B cell (primary cell): ENCODE measurements at places on chromosomes 7 and 10.

DNA sequence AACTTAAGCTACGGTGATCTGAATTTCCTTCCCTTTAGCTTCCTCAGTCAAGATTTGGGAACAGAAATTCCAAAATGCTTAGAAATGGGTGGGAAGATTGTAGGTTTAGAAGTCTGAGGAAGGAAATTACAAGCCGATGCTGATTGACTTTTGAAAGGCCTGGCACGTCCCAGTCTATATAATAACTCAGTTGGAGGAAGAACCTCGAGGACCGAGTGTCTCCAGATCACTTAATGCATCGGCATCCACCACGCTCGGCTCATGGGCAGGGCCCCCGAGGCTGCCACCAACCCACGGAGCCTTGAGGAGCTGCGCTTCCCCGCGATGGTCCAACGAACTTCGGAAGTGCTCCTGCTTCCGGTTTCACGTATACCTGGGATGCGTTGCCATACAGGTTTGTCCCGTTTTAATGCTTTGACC, 10.4 kb upstream of the SP8 start:
- no peak for DNase-seq

DNA sequence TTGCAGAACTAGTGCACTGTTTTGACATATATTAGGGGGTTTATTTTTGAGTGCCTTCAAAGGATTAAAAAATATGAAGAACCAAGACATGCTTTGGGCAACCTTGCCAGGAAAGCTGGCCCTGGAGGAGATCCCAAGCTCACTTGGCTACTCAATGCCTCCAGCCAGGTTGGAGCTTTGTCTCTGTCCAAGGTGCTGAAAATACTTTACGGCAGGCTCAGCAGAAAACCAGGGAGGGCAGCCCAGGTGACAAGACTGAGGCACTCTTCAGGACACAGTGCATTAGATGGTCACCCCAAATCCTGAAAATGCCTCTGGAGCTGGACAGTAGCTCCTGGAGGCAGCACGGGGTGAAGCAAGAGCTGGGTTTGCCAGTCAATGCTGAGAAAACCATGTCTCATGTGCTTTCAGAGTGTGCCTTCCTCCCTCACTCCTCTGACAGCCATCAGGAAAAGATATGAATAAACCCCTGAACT, 5.8 kb upstream of the KCNH2 start:
- DNase-seq, result peak; percentile 61

DNA sequence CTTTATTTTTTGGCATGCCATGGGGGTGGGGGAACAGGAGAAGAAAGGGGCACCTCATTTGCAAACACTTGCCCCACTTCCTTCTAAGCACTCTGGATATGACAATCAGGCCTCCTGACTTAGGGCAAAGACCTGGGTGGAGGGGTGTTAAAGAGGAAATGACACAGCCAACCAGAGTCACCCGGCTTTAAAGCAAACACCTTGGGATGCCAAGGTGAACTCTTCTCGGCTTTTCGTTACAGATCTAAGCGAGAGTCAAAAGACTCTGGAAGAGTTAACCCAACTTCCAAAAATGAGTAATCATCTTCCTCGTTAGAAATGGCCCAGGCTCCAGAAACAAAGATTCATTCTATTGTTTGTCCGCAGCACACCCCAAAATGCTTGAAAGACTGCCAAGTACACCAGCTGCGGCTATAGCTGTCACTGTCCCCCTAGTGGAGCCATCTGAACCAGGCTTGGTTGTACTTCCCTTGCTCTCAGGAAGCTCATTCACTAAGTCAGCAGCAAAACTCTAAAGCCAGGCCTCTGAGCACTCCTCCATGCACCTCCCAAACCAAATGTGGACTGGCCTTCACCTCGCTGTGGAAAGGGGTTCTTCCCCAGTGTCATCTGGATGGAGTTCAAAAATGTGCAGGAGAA, 24.8 kb downstream of the FAM53B start:
- peak; percentile 90 for DNase-seq

DNA sequence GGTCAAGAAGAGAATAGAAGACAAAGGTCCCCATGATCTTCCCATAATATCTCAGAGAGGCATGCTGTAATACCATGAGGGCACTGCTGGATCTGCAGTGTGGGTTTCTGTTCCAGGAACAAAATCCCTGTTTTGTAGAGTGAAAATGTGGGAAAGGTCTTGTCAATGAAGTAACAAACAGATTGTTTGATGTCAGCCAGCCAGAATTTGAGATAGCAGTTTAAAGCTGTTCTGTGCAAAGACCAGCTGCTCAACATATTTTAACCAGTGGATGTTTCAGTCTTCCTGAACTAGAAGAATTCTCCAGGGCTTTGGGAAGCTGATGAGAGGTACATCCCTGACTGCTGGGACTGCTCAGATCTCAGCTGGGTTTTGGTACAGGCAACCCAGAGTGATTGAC, 1012.5 kb downstream of the DNAJB9 start:
- DNase-seq, result no peak

- DNase-seq, result peak; percentile 86
These were observed 101.5 kb downstream of the RNF216 start for GRCh38 chr7:5679813-5680473.

- DNase-seq, result no peak
These were observed 82.7 kb downstream of the NT5C2 start for GRCh38 chr10:103110407-103110806.

DNA sequence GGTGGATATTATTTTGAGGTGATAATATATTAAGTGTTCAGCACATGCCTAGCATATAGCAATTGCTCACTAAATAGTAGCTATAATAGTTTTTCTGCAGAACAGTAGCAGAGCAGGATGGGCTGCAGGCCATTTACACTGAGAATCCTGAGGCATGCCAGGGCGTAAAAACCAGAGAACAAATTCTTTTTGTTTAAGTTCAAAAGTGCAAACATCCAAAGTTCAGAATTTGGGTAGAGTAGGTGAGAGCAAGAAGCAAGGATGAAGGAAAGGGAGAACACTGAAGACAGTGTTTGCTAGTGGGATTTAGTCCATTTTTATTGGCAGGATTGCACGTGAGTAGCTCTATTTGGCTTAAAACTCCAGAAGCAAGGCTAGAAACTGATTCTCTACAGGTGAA, 72.0 kb upstream of the RHOBTB1 start:
- DNase-seq, result no peak

- no peak for DNase-seq
These were observed 33.0 kb downstream of the LRRC72 start for GRCh38 chr7:16559497-16560179.

- no peak for DNase-seq
These were observed 46.6 kb downstream of the ITGB1 start for GRCh38 chr10:32911285-32912016.

DNA sequence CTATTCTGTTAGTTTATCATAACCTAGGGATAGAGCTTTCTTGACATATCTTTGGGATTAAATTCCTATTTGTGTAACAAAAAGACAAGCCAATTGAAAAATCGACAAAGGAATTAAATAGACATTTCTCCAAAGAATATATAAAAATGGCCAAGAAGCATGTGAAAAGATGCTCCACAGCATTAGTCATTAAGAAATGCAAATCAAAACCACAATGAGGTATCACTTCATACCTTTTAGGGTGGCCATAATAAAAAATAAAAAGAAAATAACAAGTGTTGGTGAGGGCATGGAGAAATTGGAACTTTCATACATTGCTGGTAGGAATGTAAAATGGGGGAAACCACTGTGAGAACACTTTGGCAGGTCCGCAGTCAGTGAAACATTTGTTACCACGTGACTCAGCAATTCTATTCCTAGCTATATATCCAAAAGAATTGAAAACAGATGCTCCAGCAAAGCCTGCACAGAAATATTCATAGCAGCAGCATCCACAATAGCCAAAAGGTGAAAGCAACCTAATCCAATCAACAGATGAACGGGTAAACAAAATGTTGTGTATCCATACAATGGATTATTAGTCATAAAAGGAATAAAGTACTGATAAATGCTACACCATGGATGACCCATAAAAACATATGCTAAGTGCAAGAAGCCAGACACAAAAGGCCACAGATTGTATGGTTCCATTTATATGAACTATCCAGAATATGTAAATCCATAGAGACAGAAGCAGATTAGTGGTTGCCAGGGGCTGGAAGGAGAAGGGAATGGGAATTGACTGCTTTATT, 20.5 kb downstream of the SPAG6 start:
- no peak for DNase-seq

- no peak for DNase-seq
These were observed 42.0 kb downstream of the CDK6 start for GRCh38 chr7:92794391-92794790.

- DNase-seq, result peak; percentile 56
These were observed 36.3 kb downstream of the ABCB1 start for GRCh38 chr7:87564296-87564963.

- DNase-seq, result no peak
These were observed 57.9 kb downstream of the NOD1 start for GRCh38 chr7:30420662-30421061.

DNA sequence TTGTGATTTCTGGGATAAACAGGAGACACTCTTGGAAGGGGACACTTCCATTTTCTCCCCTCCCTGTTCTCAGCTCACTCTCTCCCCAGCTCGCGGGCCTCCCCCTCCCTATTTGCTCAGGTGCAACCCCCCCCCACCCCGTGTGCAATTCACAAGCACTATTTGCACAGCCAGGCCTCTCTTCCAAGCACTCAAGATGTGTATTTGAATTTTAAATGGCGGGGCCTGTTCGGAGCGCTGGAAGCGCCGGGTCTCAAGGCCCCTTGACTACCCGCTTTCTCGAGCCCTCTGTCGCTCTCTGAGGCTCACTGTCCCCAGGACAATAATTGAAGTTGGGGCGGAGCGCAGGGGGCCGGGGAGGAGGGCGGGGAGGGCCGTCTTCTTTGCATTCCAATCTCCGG, 7.8 kb downstream of the SHH start:
- DNase-seq, result no peak

DNA sequence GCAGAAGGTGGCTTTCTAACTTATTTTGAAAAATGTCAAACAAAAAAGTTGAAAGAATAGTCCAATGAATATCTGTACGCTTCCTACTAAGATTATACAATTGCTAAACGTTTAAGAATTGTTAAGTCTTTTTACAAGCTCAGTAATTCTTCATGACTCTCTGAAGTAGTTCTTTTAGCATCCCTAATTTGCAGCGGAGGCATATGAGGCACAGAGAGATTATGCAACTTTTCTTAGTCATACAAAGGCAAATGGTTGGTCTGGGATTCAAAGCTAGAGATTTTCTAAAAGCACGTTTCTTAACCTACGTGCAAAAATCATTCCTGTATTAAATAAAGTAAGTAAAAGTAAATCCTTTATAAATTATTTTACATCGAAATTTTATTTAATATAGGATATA, 254.2 kb downstream of the MAGI2 start:
- no peak for DNase-seq

GRCh38 chr10:93165367-93165766, 91.7 kb downstream of the CYP26A1 start:
- no peak for DNase-seq

DNA sequence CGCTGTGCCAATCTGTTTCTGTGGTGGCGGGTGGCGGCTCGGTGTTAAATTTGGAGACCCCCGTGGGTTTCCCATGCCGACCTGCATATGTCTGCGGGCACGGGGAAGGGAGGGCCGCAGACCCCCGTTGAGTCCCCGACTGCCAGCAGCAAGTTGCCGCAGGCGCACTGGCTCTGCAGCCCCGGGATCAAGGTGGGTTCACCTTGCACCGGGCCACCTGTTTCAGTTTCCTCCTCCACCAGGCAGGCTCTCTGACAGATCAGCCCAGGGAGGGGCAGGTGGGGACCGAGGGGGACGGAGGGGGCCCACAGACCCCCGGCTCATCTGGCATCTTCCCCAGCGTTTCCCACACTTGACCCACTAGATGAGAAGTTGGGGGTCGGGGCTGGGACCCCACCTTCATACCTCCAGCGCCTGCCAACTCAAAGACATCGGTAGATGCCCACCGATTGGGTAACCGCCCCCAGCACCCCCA, 95.9 kb downstream of the CUX1 start:
- DNase-seq, result no peak

- DNase-seq, result no peak
These were observed 6.9 kb downstream of the KMT2E start for GRCh38 chr7:105020926-105021325.

GRCh38 chr10:87579563-87579962, 74.9 kb downstream of the MINPP1 start:
- DNase-seq, result no peak

GRCh38 chr7:108613147-108613948, 43.7 kb downstream of the DNAJB9 start:
- peak; percentile 67 for DNase-seq

GRCh38 chr7:100373261-100373831, at the start of gene PILRA:
Gene PILRA, plus strand, starts transcription at chr7:100373487. Its CDS starts 170 bp downstream, at chr7:100373657.
- no peak for DNase-seq

DNA sequence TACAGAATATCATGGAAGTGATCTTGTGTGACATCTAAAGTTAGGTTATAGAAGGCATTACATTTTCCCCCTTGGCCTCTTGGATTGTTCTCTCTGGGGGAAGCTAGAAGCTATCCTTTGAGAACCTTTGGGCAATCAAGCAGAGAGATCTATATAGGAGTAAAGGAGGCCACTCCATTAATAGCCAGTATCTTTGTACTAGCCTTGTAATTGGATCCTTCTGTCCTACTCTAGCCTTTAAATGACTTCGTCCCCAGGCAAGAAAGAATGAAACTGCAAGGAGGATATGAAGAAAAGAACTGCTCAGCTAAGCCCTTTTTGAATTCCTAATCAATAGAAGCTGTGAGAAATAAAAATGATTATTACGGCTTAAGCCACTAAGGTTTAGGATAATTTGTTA, 230.9 kb downstream of the AGMO start:
- DNase-seq, result no peak

DNA sequence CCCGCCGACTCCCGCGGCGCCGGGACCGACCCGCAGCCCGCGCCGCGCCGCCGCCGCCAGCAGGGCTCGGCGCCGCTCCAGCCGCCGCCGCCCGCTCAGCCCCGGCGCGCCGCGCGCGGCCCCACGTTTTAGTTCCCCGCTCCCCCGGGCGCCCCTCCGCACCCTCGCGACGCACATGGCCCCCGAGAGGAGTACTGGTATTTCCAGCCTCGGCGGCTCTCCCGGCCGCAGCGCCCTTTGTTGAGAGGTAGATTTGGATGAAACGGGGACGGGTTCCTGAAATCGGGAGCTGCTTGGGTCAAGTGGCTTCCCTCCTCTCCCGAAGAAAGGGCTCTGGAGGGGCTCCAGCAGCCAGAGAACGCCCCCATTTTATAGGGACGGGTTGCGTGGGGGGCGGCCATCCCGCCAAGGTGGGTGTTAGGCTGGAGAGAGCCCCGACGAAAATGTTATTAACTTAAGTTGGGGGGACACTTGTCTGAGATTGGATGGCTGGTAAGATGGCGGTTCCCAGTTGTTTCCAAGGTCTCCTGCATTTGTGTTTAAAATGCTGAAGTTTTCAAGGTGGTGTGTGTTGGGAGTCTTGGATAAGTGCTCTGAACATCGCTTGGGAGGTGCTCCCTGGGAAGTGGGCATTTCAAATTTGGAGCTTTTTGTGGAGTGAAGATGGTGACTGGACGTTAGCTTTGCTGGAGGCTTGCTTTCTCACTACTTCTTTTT, 1.2 kb downstream of the BMI1 start:
- peak; percentile 66 for DNase-seq

- DNase-seq, result peak; percentile 96
These were observed 6.3 kb upstream of the ZNF736 start for GRCh38 chr7:64307254-64308015.
